ENCODE measurements at places on chromosomes 12 and 14.

DNA sequence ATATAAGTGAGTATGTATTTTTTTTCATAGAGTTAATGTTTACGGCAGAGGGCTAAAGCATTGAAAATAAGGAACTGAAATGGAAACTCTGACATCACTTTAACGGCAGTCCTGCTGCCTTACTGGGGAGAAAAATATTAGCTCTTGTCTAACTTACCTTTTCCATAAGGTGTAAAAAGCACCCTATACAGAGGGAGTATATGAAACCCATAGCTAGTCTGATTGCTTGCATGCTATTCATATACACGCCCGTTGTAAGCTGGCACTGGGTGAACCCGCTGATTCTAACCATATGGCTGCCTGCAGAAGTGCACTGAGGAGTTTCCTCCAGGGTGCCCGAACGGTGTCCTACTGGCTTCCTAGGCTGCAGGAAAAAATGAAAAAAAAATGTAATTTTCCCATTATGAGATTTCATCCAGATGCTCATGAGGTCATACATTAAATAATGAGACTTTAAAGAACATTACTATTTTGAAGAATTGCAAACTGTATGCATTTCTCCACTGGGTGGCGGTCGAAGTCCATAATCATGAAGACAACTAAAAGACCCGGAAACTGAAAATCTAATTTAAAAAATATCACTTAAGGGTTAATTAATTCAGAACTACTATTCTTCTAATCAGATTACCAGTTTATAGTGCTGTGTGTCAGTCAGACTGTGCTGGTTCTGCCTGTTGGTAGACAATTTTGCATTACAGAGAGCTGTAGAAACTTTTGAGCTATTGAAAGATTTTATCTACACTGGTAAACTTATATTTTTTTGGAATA, 144.7 kb downstream of the ALX1 start:
- DNase-seq, result no peak

GRCh38 chr12:53483979-53484377, 15.3 kb downstream of the MAP3K12 start:
- no peak for DNase-seq

DNA sequence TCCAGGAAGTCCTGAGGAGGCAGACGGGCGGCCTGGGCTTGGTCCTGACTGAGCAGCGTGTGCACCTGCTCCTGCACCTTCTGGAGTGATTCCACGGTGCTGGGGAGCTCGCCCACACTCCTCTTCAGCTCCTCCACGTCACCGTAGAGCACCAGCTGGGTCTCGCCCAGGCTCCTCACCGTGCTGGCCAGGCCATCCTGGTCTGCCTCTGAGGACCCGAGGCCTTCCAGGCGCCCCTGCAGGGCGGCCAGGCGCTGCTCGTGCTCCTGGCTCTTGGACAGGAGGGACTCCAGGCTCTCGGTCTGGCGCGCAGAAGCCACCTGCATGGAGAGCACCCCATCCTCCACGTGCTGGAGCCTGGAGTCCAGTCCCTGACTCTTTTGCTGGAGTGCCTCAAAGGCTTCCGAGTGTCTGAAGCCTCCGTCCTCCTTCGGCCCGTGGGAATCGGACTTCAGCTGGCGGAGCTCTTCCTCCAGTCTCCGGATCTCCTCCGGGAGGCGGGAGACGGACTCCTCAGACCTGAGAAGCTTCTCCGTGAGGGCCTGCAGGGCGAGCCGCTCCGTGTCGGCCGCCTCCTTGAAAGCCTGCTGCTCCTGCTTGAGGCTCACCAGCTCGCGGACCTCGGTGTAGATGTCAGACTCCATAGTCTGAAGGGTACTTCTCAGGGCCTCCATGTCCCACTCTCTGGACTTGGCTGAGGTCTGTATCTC, 8.4 kb downstream of the CKAP4 start:
- no peak for DNase-seq

DNA sequence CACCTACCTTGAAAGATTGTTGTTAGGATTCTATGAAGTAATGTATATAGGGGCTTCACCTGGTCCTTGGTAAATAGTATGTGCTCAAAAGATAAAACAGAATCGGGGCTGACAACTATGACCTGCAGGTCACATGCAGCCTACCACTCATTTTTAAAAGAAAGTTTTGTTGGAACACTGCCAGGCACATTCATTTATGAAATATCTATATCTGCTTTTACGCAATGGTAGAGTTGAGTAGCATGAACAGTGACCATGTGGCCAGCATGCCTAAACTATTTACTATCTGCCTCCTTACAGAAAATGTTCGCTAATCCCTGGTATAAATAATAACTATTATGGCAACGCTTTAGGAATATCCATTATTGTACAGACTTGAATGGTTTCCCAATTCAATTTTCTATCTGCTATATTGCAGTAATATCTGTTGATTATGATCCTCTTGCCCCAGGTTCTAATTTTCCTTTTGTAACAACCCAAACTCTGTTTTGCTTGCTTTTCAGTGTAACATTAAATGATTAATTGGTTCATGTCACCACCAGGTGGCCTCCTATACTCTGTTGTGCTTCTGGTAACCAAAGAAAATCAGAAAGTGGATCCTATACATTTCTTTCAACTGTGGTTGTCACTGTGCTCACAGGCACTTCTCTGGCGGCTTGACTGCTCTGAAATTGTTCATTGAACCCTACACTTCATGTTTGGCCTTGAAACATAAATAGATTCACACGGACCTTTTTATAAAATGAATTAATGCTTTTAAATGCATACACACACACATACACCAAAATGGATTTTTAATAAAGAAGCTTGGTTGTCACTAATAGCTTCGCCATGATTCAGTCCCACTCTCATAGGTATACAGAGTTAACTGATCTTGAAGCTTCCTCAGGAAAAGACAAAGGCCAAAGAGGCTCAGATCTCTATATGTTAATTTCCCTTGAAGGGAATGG, 227.7 kb upstream of the NPAS3 start:
- DNase-seq, result no peak

DNA sequence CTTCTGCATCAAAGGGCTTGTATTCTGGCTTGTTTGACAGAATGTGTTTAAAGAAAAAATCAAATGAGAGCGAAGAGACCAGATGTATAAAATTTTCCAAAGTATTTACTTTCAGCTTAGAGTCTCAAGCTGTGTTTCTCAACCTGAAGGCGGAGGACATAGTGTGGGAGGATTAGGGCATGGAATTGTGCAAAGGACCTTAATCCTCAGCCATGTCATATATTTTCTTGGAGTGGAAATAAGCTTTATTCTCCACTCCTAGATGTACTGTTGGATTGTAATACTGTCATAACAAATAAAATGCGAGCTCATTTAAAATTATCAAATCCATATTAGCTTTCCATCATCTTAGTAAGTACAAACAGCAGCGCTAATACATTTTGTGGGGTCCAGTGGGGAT, 154.0 kb downstream of the PAH start:
- no peak for DNase-seq

DNA sequence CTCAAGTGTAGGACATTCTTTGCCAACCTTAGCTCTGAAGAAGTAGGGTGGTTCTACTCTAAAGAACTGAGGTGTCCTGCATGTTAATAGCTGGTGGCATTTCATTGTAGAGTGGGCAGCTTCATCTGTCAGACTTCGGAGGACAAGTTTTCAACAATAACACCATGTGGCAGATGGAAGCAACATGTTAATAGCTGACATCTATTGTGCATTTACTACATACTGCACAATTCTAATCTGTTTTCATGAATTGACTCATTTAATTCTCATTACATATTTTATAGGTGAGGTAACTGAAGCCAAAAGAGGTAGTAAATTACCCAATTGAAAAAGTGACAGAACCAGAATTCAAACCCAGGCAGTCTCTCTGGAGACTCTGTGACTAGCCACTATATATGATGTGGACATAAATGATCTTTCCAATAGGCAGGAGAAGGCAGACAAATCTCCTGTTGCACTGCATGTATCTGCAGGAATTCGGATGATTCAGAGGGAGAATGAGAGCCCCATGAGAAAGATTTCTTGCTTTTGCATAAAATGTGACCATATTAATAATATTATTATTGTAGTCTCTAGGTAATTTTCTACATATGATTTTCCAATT, 137.2 kb upstream of the E2F7 start:
- DNase-seq, result no peak

DNA sequence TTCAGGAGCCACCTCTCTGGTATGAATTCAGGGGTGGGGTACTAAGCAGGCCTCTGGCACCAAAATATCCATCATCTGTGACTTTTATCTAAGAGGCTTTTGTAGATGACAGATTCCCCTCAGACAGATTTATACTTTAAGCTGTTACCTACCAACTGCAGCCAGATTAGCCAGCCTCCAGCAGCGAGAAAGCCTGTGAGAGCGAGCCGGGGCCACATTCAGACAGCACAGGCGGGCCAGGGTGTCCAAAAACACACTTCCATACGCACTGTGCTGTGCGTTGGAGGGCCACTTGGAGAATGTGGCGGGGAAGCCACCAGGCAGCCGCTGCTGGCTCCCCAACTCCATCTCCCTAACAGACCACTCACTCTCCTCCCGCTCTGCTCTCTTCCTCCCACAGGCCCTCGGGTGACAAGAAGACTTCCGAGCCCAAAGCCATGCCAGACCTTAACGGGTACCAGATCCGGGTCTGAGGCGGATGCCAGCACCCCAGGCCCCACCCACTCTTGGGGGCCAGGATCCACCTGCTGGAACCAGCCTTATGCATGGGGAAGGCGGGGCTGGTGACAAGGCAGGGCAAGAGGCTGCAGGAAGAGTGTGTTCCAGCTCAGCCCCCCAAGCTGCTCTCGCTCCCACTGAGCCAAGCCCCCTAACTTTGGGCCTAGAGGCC, 17.4 kb downstream of the VASH1 start:
- no peak for DNase-seq

- DNase-seq, result no peak
These were observed 122.3 kb downstream of the EML1 start for GRCh38 chr14:99915305-99916090.
